ENCODE measurements at places on chromosomes 12 and 14.

DNA sequence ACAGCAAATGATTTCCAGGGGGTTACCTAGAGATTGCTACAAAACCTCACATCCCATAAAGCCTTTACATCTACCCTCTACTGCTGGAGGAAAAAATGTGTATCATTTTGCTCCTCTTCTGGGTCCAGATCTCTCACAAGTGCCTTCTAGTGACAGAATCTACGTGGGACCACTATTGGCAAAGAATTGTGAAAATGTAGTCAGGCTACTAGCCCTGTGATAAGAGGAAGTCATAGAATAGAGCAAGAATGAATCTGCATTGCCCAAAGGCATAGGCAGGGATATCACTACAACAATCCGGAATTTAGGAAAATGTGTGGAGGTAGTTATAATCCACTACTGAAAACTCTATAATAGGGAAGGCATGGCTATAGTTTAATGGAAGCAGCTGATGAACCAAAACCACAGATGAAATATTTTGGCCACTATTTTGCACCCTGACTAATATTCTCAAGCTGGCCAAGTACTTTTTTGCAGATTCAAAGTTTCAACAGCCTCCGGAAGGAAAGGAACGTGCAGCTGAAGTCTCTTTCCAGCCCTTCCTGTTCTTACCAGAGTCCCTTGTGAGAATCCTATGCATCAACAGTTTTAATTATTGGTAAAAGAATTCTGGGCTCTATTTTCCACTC lies 176.8 kb downstream of the PHLDA1 start:
- DNase-seq: no peak

DNA sequence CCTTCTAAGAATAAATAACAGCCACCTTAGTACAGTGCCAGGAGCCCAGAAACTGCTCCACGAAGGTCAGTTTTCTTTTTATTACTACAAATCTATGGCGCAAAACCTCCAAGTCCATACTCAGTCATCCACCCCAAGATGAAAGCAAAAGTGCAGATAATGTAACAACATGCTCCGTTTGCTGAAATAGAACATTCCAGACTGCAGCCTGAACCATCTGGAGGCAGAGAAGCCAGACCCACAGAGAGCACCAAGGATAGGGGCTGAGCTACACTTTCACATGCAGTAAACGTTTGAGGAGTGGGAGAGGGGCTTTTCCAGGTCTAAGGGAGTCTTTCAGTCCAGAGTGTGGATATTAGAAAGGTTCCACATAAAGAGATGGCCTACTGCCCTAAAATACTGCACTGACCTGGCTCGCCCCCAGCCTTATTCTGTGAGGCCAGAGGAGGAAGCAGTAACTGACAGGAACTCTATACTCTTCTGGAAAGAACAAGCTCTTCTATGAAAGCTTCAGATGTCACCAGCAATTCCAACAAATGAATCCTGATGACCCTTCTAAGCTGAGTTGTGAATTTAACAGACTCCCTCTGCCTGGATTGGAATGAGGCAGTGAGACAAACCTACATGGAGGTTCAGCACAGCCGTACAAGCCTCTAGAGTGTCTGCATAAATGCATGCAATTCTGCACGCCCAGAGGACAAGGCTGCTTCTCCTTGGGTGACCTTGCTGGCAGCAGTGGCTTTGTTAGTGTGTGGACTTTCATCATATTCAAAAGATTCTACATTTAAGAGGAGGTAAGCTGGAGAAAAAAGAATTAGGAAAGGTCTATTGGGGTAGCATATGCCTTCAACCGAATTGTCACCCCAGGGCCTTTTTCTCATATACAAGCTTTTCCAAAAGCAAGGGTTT lies 153.9 kb upstream of the EGLN3 start:
- no peak for DNase-seq

DNA sequence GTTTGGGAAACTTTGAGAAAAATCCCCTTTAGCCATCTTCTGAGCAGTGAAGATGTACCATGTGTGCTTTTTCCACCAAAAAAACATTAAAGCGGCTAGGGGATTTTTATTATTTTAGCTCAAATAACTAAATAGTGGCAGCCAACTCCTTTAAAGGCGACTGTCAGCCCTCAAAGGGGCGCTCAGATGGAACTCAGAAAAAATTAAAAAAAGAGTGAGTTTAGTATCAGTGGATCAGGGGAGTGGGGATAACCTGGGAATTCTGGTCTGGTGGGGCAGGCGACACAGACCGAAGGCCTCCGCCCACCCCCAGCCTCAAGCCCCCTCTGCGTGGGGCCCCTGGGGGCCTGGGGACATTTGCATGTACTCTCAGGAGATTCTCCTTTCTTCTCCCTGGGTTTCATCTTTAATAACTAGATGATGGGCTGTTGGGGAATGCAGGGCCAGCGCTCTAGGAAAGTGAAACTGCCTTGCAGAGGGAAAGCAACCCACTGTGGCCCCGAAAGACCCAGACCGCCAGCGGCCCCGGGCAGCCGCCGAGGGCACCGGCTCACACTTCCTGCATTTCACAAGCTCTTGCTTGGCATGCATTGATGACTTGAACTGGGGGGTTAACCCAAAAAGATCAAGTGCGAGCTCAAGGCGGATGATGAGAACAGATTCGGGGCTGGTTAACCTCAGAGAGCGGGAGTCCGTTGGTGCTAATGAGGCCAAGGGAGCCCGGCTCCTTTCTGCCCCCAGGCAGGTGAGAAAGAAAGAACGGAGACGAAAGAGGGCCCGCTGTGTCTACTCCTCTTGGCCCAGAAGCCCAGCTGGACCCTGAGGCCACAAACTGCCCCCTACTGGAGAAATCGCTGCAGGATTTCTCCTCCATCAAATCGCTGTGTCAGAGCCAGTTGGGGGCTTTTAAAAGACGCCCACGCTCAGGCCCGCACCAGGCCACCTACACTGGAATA lies 7.3 kb upstream of the BATF start:
- DNase-seq: no peak

DNA sequence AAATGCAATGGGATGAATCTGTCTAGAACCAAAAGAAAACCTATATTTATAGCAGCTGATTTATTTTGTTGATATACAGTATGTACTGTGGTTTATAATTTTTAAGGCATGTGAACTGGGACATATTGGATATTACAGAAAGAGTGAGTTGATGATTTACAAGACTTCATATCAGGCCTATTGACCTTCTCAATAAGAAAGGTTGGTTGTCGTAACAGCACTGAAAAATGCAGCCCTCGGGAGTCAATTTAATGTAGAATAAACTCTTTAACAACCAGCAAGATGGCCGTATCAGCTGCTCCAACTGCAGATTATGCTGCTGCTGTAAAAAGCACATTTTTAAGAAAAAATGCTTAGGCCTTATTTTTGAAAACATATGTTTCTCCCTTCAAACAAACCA lies 407.3 kb downstream of the GXYLT1 start:
- DNase-seq: no peak

DNA sequence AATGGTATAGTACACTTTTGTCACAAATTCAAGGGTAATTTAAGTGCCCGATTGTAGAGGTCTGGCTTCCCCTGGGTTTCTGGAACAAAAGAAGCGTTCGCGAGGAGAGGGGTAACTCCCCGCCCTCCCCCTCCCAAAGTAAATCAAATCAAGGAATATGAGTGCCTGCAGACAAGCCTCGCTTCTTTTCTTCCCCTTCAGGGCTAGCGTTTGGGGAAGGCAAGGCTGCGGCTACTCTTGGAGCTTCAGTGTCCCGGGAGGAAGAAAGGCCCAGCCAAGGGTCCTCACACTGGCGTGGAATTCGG lies 456 bp upstream of the TMPO start:
- DNase-seq: no peak

DNA sequence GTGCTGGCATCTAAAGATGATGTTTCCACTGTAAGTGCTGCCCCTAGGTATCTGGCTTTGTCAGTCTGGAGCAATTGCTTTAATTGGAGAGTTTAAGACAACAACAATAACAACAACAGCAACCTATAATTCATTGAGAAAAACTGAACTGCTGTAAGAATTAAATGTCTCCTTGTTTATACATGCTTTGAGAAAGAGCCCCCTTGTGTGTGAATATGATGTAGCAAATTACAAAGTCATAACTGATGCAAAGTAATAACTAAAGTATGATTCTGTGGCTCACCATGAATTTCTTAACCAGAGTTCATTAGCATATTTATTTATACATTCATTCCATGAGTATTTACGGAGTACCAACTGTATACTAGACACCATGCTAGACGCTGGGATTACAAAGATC lies 59.2 kb upstream of the PRIMA1 start:
- no peak for DNase-seq

DNA sequence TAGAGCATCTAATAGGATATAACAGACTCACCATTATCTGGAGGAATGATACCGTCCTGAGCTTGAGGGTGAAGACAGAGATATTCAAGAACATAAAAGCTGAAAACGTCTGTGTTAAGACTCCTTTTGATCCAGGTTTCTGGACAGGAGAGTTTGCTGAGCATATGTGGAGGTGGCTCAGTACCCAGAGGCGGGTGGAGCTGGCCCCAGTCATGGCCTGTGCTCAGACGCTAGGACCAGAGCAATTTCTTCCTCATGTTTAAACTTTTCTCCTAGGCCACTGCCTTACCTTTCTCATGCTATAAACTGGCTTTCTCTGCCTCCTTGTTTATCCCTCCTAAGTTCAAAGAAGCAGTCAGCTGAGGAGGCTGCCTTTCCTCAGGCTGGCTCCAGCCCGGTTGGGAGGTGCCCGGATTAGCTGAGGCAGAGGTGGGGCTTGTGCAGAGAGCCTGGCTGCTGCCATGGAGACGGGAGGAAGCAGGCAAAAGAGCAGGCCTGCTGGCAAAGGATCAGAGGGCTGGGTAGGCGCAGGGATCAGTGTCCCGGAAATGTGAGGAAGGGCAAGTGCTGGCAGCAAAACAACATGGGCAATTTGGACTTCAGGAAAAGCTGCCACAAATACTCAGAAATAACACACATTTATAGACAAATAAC lies 13.7 kb downstream of the COA8 start:
- DNase-seq: peak; percentile 71
